T follicular helper cell (primary cell): ENCODE measurements at places on chromosomes 16 and 17.

DNA sequence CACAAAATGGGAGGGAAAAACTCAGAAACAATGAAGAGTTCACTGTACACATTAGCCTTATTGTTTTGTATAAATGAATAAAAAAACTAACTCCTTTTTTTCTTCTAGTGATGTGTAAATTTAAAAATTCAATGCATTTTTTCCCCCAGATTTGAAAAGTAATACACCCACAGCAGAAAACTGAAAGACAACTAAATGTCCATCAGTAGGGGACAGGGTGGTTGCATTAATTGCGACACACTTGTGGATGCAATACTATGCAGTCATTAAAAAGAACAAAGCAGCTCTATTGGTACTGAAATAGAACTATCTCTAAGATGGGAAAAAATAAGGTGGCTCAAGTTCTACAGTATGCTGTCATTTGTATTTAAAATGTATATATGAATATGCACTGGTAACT, 13.7 kb upstream of the WIPI1 start:
- no peak for DNase-seq

GRCh38 chr16:57614944-57615343, 13.5 kb upstream of the ADGRG1 start:
- DNase-seq, result no peak

DNA sequence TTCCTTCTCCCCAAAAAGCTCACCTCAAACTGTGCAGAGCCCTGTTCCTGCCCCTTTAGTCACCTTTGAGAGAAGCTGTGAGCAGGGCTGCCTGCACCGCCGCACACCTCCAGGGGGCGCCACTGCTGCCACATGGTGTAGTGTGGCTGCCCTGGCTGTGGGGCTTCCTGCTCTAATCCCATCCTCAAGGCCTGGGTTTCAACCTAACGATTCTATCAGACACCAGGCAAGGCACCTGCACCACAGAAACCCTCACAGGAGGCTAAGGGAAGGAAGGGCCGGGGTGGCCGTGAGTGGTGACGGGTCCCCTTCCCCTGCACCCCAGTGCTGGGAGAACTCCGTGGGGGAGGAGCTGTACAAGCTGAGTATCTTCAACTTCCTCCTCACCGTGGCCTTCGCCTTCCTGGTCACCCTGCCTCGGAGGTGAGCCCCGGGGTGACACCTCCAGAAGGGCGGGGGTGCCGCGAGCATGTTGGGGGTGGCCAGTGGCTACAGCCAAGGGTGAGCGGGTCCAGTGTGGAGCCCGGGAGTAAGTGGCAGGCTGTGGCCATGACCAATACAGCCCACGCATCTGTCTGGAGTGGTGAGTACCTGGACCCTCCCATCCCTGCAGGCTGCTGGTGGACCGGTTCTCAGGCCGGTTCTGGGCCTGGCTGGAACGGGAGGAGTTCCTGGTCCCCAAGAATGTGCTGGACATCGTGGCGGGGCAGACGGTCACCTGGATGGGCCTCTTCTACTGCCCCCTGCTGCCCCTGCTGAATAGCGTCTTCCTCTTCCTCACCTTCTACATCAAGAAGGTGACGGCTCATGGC, 7.0 kb downstream of the TMC8 start:
- no peak for DNase-seq

DNA sequence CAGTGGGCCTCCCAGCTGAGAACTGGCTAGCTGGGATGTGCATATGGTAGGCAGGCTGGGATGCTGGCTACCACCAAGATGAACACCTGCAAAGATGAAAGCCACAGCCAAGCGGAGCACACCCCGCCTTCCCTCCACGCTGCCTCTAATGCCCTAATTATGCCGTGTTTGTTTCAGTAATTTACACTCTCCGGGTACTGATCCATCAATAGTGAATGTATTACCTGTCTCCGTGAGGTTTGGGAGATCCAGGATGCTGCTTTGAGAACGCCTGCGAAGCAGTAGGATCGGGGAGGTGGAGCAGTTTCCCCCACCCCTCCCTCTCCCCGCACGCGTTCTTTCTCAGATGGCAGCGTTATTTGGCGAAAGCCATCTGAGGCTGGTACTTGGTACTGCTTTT, 28.9 kb upstream of the GSE1 start:
- DNase-seq, result no peak
